ENCODE measurements at places on chromosomes 6 and 20.

- DNase-seq, result no peak
Observed at GRCh38 chr6:346386-347030, 45.0 kb upstream of the IRF4 start.

DNA sequence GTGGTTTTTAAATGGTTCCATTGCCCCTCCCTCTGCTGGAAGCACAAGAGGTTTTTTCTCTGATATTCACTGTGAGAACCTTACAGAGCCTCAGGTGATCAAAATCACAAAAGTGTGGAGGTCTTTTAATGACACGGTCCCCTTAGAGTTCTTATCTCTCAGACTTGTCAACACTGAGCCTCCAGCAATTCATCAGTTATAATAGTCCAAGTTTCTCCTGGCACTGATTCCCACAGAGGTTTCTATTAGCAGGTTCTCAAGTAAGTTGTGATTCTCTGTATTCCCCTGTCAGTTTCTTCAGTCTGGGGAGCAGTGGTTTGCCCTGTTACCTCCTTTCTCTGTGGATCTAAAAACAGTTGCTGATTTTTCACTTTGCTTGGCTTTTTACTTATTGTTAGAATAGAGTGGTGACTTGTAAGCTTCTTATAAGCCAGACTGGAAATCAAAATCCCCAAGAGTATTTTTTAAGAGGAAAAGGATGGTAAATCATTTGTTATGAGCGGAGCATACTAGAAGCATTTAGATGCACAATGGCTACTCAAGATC is 157.4 kb upstream of the BMP5 start:
- no peak for DNase-seq

GRCh38 chr6:99790679-99791078 is 184.0 kb downstream of the PRDM13 start:
- DNase-seq, result no peak

GRCh38 chr6:107699254-107699653 is 124.9 kb downstream of the SCML4 start:
- no peak for DNase-seq

DNA sequence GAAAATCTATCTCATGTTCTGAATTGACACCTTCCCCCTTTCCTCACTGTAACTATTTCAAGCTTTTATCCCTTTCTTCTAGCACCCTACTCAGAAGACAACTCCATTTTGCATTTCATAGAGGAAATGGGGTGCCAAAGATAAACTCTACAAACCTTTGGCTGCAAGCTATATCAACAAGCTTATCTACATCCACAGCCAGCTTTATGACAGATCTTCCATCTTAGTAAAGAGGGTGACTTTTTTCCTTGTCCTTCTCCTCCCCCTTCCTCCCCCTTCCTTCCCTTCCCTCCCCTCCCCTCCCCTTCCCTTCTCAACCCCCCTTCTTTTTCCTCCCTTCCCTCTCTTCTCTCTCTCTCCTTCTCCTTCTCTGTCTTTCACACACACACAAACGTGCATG is 58.0 kb upstream of the OLIG3 start:
- DNase-seq, result no peak

DNA sequence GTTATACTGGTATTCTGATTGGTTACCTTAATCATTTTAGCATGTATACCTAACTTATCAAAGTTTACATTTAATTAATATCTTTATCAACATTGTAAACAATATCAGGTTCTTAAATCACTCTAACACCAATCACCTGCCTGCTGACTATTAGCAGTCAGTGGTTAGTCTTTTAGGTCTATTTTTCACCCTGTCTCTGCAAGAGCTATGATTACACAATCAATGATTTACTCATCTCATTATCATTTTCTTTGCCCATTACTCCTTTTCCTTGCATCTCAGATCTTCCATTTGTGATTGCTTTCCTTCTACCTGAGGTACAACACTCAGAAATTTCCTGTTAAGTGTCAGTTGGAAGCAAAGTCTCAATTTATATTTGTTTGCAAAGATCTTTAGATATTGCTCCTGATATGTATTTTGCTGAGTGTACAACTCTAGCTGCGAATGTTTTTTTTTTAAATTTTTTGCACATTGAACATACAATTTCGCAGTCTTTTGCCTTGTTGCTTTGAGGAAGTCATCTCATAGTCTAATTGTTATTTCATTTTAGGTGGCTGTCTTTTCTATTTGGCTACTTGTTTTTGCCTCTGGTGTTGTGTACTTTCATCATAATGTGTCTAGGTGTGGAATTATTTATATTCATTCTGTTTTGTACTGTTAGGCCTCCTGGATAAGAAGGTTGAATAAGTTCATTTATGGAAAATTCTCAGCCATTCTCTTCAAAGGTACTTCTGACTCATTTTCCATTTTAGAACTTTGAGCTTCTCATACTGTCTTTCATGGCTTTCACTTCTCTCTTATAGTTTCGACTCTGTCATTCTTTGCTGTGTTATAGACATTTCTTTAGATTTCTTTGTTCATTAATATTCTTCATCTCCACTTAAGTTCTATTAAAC is 104.9 kb upstream of the CEP162 start:
- DNase-seq, result no peak

DNA sequence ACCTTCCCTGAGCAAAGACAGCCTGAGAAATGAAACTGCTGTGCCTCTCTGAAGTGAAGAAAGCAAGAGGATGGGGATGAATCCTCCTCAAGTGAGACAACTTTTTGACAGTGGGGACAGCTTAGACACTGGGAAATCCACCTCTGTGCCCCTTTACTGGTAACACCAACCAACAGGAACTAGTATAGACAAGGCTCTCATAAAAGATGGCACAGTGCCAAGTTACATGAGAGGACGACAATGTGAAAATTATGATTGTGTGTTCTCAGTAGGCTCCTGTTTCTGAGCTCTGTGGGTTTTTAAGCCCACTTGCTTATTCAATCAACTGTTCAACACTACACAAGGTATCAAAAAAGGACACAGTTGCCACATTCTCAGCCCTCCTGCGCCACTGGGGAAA is 41.6 kb upstream of the LYRM2 start:
- no peak for DNase-seq

GRCh38 chr6:131828080-131828479 is 20.3 kb downstream of the ENPP1 start:
- no peak for DNase-seq
